LHCN-M2 (cell line): ENCODE measurements at places on chromosomes 12 and 14.
A peak's percentile ranks its signal among the peaks of the same experiment; 100 is the strongest.

DNA sequence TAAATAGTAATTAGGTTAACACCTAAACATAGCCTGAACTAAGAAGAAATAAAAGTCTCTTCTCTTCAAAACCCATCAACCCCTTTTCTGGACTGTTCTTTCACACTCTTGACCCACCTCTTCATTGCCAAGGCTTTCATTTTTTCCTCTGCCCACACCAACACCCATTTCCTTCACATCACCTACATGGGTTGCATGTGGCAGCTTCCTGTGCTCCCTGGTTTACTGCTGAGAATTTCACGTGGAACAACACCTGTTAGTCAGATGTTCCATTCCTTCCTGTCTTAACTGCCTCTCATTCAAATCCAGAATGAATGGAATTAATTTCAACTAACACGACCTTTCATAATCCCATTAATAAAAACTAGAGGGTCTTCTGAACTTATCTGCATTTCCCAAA, 157.3 kb downstream of the BCAT1 start:
- no peak for DNase-seq

DNA sequence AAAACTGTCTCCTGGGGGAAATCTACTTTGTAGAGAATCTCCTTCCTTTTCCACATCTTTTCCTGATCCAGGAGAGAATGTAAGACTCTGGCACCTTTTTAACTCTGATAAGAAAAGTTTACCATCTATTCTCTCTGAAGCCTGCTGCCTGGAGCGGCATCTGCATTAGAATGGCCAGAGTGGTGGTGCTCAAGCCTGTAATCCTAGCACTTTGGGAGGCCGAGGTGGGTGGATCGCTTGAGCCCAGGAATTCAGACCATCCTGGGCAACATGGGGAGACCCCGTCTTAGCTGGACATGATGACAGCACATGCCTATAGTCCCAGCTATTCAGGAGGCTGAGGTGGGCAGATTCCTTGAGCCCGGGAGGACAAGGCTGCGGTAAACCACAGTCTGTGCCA, 1.4 kb upstream of the CHFR start:
- no peak for DNase-seq

GRCh38 chr12:17928708-17929366, 161.2 kb downstream of the RERGL start:
- DNase-seq = peak; percentile 86

GRCh38 chr12:48028541-48029431, 24.5 kb upstream of the COL2A1 start:
- no peak for DNase-seq

GRCh38 chr14:56587701-56588100, 8.1 kb downstream of the TMEM260 start:
- no peak for DNase-seq

- no peak for DNase-seq
Measured at GRCh38 chr14:50237427-50237826, 6.0 kb upstream of the SOS2 start.

DNA sequence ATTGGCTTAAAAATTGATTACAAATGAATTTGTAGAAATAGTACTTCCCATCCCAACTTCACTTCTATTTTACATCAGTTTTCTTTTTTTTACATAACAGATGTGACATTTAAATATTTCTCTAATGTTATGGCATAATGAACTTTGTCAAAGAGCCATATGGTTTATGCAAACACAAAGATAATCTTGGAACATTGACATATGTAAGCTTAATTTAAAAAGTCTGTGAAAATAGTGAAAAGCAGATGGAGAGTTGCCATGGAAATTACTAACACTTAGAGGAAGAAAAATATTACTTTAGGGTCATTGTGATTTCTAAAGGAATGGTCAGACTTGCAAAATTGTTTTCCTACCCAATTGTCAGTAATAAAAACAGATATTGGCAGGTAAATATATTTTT, 232.4 kb downstream of the AEBP2 start:
- no peak for DNase-seq

GRCh38 chr12:1584326-1584725, 10.1 kb downstream of the FBXL14 start:
- no peak for DNase-seq

- no peak for DNase-seq
Measured at GRCh38 chr12:13499008-13499407, 302.5 kb downstream of the EMP1 start.

- peak; percentile 27 for DNase-seq
Measured at GRCh38 chr12:119175081-119175480, 3.6 kb upstream of the HSPB8 start.

DNA sequence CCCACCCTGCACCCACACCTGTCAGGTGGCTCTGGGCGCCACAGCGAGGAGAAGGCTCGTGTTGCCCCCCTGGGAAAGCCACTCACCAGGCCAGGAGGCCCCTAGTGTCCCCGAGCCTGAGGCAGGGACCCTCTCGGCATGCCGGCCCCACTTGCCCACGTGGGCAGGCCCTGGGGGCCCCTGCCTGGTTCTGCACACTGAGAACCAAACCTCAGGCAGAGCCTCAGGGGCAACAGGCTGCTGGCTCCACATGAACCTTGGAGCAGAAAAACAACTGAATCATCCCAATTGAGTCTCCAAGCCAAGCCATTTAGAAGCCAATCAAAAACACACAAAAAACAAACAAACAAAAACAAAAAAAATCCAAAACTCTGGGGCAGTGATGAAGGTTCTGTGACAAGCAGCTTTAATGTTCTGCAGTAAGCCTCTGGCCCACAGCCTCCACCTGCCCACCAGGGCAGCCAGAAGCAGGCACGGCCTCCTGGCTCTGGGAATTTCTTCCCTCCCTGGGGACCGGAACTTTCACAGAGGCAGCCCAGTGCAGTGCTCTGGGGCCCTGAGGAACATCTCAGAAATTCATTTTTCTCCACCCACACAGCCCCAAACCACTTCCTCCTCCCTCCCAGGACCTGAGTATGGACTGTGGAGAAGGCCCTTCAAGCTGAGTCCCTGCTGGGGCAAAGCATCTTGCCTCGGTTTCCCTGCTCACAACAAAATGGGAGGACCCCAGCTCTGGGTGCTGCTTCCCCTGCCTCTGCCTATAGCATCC, 90.2 kb downstream of the CHGA start:
- DNase-seq = peak; percentile 59

GRCh38 chr12:122917507-122918121, 21.7 kb upstream of the VPS37B start:
- DNase-seq = peak; percentile 22

GRCh38 chr12:38053113-38053512, 263.5 kb upstream of the ALG10B start:
- no peak for DNase-seq

- DNase-seq = peak; percentile 43
Measured at GRCh38 chr14:28756884-28757570, 9.6 kb upstream of the FOXG1 start.

DNA sequence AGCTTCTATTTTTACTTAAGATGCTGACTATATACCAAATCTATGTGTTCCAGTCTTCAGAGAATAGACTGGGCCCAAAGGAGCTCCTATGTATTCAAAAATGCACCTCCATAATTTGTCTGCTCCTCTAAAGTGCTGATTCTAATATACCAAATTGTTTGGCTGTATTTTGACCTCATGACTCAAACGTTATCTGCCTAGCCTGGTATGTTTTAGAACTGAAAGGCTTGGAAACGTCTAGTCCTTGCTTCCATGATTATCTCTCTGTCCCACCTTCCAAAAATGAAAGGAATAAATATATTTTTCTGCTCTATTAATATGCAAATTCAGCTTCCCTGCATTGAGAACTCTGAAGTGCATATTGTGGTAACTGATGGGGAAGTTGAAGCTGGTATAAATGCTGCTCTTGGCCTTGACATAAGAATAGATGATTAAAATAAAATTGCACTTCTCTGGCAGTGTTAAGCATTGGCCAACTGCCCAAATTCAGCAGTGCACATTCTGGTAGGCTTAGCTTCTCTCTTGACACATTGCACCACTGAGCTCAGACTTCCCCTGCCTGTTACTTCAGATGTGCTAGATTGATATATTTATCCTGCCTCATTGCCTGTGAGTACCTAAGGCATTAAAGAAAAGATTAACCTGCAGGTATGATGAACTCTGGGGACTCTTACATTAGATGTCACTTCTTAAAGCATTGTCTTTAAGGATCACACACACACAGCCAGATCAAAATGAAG, 882.3 kb downstream of the RPS29 start:
- no peak for DNase-seq

GRCh38 chr12:54364413-54364812, at the start of gene GPR84:
Gene GPR84, minus strand, starts transcription at chr12:54364486. Its CDS starts 635 bp downstream, at chr12:54363851.
- no peak for DNase-seq

GRCh38 chr14:49896966-49897365, 4.1 kb downstream of the ARF6 start:
- peak; percentile 17 for DNase-seq

DNA sequence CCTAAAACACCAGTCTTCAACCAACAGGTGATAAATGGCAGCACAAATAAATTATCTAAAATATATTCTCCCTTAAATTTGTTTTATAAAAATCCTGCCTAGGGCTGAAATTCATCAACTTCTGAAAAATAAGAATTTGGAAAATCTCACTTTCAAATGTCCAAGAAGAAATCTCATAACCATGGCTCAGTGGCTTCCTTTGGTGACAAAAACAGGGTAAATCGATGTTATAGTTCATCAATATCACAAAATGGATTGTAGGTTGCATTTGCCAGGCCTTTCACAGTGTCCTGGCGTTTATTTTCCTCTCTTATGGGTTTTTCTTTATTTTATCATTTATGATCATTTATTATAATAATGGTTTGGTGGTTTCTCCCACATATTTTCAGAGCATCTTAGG, 103.0 kb downstream of the PTGER2 start:
- no peak for DNase-seq

DNA sequence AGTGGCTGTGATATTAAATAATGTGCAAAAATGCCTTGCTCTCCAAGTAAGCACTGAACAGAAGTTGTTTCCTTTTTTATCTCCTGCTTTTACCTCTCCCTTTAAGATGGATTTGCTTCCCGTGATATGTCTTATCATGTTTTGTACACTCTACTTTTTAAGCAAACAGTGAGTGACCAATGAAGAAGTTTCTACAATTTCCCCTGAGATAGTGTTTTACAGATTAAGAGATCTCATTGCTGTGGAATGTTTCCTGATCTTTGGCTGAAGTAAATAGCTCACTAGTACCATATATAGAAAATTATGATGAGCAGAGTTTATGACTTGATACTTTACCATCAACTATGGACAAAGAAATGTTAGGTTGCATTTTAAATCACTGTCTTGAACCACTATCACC, 184.8 kb upstream of the PDE3A start:
- no peak for DNase-seq

GRCh38 chr14:99875836-99876235, 82.6 kb downstream of the EML1 start:
- no peak for DNase-seq

DNA sequence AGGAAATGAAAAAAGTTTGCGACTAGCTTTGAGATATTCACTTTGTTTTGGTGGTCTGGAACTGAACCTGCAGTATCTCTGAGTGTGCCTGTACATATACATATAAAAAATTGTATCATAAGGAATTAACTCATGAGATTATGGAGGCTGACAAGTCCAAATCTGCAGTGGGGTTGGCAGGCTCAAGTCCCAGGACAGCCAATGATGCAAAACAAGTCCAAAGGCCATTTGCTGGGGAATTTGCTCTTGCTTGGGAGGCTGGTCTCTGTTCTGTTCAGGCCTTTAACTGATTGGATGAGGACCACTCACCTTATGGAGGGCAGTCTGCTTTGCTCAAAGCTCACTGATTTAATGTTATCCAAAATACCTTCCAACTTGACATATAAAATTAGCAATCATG, 66.8 kb downstream of the FGD4 start:
- DNase-seq = no peak

GRCh38 chr12:8950221-8950527, 729 bp upstream of the M6PR start:
- no peak for DNase-seq

- DNase-seq = no peak
Measured at GRCh38 chr14:31363331-31364073, 56.8 kb downstream of the HEATR5A start.

DNA sequence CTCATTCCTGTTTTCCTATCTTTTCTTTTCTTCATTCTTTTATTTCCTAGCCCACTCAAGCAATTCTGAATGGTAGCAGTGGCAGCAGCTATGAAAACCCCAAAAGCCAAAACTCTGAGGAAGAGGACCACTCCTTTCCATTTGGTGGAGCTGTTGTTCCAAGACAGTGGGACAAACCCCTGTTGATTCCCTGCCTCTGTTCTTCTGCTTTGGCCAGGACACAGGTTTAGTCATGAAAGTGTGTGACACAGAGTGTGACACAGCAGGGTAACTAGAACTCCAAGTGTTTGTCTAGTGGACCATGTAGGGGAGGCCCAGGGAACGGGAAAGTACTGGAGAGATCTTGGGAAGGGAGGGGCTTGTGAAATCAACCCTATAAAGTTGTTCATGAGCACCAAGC, 71.1 kb downstream of the PTCSC3 start:
- no peak for DNase-seq

DNA sequence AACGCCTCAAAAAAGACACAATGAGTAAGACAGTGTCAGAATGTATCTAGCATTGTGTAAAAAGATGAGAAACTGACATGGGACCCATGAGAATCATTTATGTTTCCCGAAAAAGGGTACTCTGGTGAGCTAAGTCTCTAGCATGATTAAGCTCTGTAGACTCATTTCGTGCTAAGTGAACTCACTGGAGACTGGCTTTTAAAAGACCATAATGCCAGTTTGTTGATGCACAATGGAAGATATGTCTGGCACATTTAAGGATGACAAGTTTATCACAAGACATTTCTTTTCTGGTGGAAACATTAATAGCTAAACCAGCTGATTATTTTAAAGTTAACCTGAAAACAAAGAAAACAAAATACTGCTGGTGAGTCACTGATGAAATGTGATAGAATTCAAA, 233.5 kb downstream of the SLC2A13 start:
- DNase-seq = peak; percentile 8

GRCh38 chr12:49946086-49946485, 4.5 kb upstream of the AQP2 start:
- no peak for DNase-seq

GRCh38 chr12:69913526-69913925, 88.5 kb downstream of the MYRFL start:
- no peak for DNase-seq

GRCh38 chr12:67524861-67525616, 123.5 kb upstream of the DYRK2 start:
- no peak for DNase-seq

DNA sequence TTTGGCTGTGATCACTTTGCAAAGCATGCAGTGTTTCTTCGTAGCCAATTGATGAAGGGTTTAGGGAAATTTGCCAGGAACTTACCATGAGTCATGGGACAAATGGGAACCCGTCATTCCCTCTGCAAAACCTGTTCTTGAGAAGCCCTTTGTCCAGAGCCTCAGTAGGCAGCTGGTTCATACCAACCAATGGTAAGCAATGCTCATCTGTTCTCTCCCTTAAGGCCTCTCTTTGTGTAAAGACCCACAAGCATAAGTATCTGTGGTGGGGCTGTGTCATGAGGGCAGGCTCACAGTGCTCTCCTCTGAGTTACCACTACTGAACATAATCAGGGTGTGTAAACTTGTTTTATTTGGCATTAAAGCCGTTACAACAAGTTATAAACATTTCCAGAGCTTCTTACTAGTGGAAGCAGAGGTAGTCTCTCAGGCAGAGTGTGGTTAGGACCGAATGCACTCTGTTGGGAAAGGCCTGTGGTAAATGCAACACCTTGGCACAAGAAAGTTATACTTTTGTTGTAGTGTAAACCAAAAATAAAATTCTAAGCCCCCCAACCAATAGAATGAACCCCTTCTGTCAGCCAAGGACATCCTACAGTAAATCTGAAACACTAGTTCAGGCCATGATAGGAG, 119.8 kb downstream of the SINHCAF start:
- peak; percentile 64 for DNase-seq

GRCh38 chr12:129903092-129903945, 506 bp downstream of the TMEM132D start:
- no peak for DNase-seq
